Activated CD8-positive, alpha-beta memory T cell treated with anti-CD3 and anti-CD28 coated beads, Interleukin-2, amount 50 U/mL, for 48 hours (primary cell): ENCODE measurements at places on chromosomes 12 and 14.

- DNase-seq = no peak
These were observed 20.5 kb downstream of the DERA start for GRCh38 chr12:15931590-15932053.

DNA sequence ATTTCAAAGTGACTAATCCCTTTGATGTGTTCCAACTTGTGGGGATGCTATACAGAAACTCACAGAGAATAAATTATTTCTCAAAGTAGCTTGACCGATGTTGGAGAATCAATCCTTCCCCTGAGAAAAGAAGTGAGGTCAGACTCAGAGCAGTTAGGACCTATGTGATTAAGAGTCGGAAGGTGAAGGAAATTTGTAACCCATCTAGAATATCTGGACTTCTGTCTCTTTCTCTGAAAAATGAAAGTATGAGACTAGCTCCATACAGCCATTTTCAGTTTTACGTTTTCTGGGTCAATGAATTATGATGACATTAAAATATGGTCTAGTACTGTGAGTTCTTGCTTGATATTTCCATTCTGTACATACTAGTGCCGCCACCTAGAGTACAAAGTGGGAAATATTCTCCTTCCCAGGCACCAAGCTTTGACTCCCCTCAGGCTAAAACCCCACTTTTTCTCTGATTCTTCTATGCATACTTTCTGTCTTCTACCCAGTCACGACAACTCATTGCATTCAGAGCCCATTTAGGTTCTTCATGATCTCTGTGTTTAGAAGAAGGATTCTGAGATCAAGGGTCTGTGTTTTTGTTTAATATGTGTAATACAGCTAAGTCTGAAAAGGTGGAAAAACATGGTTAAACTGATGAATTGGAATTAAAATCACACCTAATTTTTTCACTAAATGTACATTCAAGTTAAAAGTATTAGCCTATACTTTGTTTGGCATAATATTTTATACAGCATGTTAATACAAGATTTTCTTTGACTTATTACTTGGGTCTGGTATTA is 6.9 kb upstream of the NTS start:
- no peak for DNase-seq

DNA sequence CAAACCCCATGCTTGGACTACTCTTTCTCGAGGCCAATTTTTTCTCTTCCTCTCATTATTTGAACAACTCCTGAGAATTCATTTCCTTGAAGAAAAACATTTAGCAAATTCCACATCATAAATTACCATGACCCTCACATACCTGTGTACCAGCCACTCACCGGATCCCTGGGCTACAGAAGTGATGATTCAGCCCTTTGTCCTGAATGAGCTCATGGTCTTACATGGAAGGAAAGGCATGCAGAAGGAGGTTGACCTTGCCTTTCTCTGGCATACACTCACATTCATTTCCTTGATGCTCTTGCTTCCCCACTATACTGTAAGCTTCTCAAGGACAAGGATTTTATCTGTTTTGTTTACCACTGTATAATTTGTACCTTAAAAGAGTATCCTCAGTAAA is 191.5 kb downstream of the SLC5A8 start:
- DNase-seq = no peak

GRCh38 chr14:22939684-22940083 is 10.5 kb upstream of the PRMT5 start:
- DNase-seq = no peak

DNA sequence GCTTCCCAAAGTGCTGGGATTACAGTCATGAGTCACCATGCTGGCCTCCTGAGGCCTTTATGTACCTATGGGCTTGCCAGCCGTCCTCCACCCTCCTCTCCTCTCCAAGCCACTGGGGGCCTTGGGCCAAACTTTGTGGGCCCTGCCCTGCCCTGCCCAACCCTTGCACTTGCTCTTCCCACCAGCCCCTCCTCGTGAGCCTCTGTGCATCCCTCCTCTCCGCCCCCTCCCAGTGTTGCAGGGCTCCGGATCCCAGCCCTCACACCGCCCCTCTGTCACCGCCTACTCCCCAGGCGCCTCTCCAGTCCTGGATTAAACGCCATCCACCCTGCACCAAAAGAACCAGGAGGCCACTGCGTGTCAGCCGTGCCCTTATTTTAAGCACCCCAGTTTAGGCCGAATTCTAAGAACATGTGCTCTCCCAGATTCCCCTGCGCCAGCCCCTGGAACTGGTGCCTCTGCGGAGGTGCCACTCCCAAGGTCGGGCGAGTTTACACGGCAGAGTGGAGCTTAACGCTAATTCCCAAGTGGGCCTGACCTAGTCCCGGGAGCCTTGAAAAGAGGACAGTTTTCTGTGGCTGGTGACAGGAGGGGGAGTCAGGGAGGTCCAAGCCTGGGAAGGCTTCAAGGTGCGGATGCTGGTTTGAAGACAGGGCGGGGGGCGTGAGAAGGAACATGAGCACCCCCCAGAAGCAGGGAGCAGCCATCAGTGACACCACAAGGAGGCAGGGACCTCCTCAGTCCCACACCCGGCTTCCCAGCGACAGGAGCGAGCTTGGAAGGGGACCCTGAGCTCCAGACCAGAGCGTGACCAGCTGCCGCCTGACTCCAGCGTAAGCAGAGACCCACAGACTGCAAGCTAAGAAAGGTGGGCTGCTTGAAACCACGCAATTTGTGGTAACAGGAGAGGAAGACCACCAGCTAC is 21.2 kb upstream of the CDCA4 start:
- DNase-seq = no peak

GRCh38 chr14:102185360-102185759 is 45.7 kb downstream of the WDR20 start:
- DNase-seq = no peak

GRCh38 chr14:56400109-56400825 is 179.3 kb upstream of the TMEM260 start:
- DNase-seq = no peak
